Karpas-422 (cell line): ENCODE measurements at places on chromosomes 7 and 10. TPM values are rescaled to one million over a fixed set of nuclear protein-coding genes. Genes with fewer than 3 reads are reported as not detected.

- no peak for DNase-seq
- H3K36me3 ChIP-seq: no peaks in the 10 kb centered on the region
- no peaks in the 10 kb centered on the region for H3K27me3 ChIP-seq
- H3K4me3 ChIP-seq: no peak overlapping the region
- no peaks in the 10 kb centered on the region for H3K4me1 ChIP-seq
Measured at GRCh38 chr10:125273023-125273422, 112.7 kb upstream of the CTBP2 start.

GRCh38 chr10:131726076-131726880, 174.5 kb upstream of the PPP2R2D start:
- no peaks in the 10 kb centered on the region for H3K4me1 ChIP-seq
- H3K4me3 ChIP-seq: no peak overlapping the region
- H3K27me3 ChIP-seq: no peaks in the 10 kb centered on the region
- no peaks in the 10 kb centered on the region for H3K36me3 ChIP-seq
- no peak overlapping the region for H3K27ac ChIP-seq

DNA sequence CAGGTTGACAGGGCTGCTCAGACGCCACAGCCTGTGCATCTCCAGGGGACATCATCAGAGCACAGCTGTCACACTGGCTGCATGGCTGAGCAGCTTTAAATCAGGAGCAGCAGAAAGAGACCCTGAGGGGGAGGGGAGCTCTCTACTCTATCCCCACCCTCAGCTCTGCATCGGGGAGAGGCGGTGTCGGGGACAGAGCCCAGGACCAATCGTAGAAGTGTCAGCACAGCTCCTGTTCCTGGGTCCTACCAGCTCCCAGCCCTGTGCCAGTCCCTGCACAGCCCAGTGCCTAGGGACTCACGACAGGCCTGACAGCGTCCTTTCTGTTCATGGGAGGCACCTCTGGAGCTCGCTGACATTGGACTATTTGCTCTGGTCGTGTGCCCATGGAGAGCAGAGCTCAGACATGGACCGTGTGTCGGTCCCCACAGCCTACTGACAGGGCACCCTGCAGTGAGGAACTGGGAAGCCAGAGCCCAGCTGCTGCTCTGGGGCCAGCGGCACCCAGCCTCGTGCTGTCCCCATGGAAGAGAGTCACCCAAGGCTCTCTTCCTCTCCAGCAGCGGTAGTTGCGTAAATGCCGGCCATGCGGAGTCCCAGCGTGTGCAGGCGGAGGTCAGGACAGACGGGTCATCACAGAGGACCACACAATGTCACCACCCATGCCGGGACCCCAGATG, 20.4 kb upstream of the ANTXRL start:
- H3K4me3 ChIP-seq: no peak overlapping the region
- DNase-seq: no peak
- no peaks in the 10 kb centered on the region for H3K4me1 ChIP-seq
- no peak overlapping the region for H3K27ac ChIP-seq

DNA sequence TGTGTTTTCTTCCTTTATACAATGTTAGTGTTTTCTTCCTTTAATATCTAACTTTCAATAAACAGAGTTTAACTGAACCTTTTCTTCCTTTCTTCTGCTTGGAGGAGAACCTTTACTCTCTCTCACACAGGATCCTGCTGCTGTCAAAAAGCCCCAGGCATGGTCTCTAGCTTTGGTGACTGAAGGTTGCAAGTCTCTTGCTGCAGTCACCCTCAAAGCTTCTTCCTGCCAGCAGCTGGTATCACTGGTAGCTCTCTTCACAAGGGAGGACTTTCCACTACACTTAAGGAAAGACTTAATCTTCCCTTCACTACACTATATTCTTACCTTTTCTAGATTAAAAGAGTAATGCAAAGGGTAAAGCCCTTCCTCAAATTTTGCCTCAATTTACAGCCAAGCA, 153.4 kb downstream of the SGMS1 start:
- no peaks in the 10 kb centered on the region for H3K36me3 ChIP-seq
- no peaks in the 10 kb centered on the region for H3K27me3 ChIP-seq
- no peak for DNase-seq
- no peak overlapping the region for H3K4me3 ChIP-seq
- no peak overlapping the region for H3K27ac ChIP-seq
- no peaks in the 10 kb centered on the region for H3K4me1 ChIP-seq

DNA sequence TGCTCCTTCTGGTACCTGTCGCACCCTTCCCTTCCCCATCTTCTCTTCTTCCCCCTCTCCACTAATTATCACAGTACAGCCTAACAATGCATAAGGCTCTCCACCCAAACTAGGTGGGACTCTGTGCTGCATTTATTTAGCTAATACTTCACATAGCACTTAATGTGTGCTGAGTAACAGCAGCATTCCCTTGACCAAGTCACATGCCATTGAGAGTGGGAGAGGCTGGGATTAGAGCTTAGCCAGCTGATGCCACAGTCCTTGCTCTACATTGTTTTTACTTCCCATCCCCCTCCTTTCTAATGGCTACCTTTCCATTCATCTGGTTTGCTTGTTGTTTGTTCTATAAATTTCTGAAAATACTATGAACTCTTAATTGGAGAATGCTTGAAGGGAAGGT, 426.9 kb downstream of the LRMDA start:
- H3K27me3 ChIP-seq: no peaks in the 10 kb centered on the region
- no peak for DNase-seq
- H3K27ac ChIP-seq: no peak overlapping the region
- H3K4me1 ChIP-seq: no peaks in the 10 kb centered on the region
- no peak overlapping the region for H3K4me3 ChIP-seq
- no peaks in the 10 kb centered on the region for H3K36me3 ChIP-seq

- H3K36me3 ChIP-seq: no peaks in the 10 kb centered on the region
- no peaks in the 10 kb centered on the region; the same call in 1 of the 2 replicates for H3K27me3 ChIP-seq
- H3K27ac ChIP-seq: no peak overlapping the region
- no peak for DNase-seq
- no peak overlapping the region for H3K4me3 ChIP-seq
Measured at GRCh38 chr10:6045878-6046772, 16.0 kb downstream of the IL2RA start.

DNA sequence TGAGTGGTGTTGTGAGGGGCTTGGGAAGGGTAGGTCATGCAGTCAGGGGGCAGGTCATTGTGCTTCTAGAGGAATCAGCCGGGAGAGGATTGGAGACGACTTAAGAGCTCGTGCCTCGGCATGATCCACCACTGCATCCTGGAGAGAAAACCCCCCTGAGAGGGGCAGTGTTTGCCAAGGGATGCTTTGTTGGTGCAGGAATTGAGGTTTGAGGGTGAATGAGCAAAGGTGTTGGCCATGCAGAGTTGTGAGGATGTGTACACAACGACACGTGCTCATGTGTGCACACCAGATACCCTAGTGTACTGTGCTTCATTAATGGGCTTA, 85.6 kb upstream of the ANLN start:
- peaks cover 26% of the 10 kb centered on the region for H3K36me3 ChIP-seq
- no peak for DNase-seq
- H3K4me1 ChIP-seq: no peaks in the 10 kb centered on the region
- H3K4me3 ChIP-seq: no peak overlapping the region

GRCh38 chr10:93757801-93758507, at the start of gene LGI1:
Gene LGI1, plus strand, starts transcription at chr10:93757936. Its CDS starts 209 bp downstream, at chr10:93758145.
- no peak within 1 kb of the TSS for H3K4me3 ChIP-seq
- H3K36me3 ChIP-seq: no peaks in the 10 kb centered on the region
- H3K4me1 ChIP-seq: no peaks in the 10 kb centered on the region
- DNase-seq: no peak
- H3K27me3 ChIP-seq: no peaks in the 10 kb centered on the region
- no peak within 1 kb of the TSS for H3K27ac ChIP-seq

DNA sequence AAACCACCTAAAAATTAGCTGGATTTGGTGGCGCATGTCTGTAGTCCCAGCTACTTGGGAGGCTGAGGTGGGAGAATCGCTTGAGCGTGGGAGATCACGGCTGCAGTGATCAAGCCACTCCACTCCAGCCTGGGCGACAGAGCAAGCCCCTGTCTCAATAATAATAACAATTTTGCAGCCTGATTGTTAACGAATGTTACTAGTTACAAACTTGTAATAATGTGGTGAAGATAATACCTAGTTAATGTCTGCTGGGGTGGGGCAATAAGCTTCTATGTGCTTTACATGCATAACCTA, 1.2 kb upstream of the ATAD1 start:
- DNase-seq: no peak
- H3K4me3 ChIP-seq: no peak overlapping the region
- H3K27me3 ChIP-seq: no peaks in the 10 kb centered on the region
- H3K36me3 ChIP-seq: peaks cover 11% of the 10 kb centered on the region
- H3K4me1 ChIP-seq: peaks cover 32% of the 10 kb centered on the region

GRCh38 chr10:89367529-89367928, 10.3 kb upstream of the IFIT1B start:
- H3K27me3 ChIP-seq: no peaks in the 10 kb centered on the region

- no peak overlapping the region for H3K27ac ChIP-seq
- no peak overlapping the region for H3K4me3 ChIP-seq
- H3K27me3 ChIP-seq: no peaks in the 10 kb centered on the region
Measured at GRCh38 chr10:58588673-58589265, 76.1 kb downstream of the BICC1 start.

DNA sequence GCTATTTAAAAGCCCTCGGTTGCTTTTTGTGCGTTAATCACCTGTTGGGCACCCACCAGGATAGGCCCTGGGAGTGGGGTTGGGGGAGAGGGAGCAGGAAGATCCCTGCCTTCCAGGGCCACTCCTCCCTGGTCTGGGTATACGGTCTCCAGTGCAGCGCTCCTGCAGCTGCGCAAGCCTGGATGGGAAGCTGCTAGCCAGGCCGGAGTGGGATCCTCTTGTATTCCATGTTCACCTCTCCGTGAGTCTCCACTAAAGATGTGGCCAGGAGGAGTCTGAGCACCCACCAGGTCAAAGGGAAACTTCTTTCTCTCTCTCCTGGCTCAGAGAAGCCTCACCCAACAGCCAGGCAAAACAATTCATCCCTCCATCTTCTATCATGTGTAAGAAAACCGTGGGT, 78.8 kb upstream of the ANLN start:
- H3K36me3 ChIP-seq: no peaks in the 10 kb centered on the region
- H3K27me3 ChIP-seq: no peaks in the 10 kb centered on the region

DNA sequence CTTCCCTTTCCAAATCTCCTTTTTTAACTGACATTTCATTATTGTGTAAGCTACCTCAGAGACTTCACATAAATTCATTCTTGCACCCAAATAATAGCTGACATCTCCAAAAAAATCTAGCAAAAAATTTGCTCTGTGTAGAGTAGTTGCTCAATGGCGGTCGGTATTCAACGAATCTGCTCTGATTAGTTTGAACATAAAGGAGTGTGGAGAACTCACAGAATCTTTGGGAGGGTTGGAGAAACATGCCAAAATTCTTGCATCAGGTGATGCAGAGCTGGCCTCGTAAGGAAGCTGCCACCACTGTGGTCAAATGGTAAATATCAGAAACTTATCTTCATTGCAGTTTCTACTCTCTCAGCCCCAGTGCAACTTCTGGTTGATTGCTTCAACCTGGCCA, 201.2 kb upstream of the MDFIC start:
- no peaks in the 10 kb centered on the region for H3K4me1 ChIP-seq
- no peak for DNase-seq
- H3K4me3 ChIP-seq: no peak overlapping the region
- H3K27ac ChIP-seq: no peak overlapping the region
- H3K36me3 ChIP-seq: no peaks in the 10 kb centered on the region

DNA sequence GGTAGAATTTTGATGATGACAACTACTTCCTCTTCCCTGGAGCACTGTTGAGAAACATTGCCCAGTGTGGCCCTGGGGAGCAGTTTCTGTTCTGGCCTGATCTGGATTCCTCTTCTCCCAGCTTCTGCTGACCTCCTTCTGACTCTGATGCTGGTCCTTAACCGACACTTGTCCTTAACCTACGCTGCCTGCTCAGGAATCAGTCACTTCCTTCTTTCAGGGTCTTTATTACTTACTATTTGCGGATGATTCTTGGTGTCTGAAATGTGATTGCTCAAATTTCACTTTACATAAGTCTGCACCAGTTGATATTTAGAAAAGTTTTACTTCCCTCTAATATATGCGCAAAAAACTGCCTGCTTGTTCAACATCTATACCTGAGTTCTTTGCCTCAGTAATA, 164.1 kb downstream of the PTEN start:
- H3K27me3 ChIP-seq: no peaks in the 10 kb centered on the region
- H3K4me3 ChIP-seq: peak overlapping the region; percentile 39
- DNase-seq: peak; percentile 77
- peak overlapping the region; percentile 95 for H3K27ac ChIP-seq
- H3K4me1 ChIP-seq: peaks cover 26% of the 10 kb centered on the region

GRCh38 chr7:120505770-120506169, 232.8 kb downstream of the KCND2 start:
- no peaks in the 10 kb centered on the region for H3K36me3 ChIP-seq
- H3K4me3 ChIP-seq: no peak overlapping the region
- DNase-seq: no peak
- no peaks in the 10 kb centered on the region for H3K4me1 ChIP-seq

DNA sequence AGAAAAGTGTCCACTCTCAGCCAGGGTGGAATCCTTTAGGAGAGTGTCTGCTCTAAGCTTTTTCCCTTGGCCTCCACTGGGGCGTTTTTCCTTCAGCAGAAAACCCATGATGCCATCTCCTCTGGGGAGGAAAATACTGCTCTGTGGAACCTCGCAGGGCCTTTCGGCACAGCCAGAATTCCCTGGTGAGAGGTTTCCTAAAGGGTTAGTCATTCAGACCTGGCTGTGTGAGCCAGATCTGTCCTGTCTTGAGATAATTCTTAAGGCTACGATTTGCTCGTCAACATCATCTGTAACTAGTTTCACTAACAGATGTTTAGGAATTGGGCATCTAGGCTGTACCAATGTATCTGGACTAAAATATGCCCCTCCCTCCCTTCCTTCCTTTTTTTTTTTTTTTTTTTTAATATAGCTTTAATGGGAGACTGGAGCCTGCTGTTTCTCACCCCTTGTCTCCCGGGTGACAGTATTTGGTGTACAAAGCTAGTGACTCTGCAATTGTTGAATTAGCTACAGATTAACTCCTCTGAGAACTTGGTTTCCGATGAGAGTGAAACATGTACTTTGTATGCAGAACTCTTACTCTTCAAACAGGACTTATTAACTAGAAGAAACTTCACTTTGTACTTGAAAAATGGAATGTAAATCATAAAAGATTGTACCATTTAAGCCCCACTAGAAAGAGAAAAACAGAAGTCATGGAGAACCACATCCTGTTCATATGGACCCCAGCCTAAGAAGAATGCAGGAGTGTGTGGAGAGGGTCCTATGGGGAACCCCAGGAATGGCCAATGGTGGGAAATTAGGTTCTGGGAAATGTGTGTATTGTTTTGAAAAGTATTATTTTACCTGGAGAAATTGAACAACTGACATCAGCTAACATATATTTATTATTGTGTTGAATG, 230.9 kb downstream of the CAMK1D start:
- no peaks in the 10 kb centered on the region for H3K27me3 ChIP-seq
- H3K4me3 ChIP-seq: no peak overlapping the region
- H3K27ac ChIP-seq: no peak overlapping the region
- H3K4me1 ChIP-seq: no peaks in the 10 kb centered on the region
- DNase-seq: no peak

Gene HKDC1
- not detected in 2 replicates for total RNA-seq

Gene VWA2
- total RNA-seq: not detected in 2 replicates

Gene TMEM130
- 0.40 TPM in 1 of 2 replicates, not detected in the other for total RNA-seq
